ENCODE measurements at places on chromosomes 4 and X.

GRCh38 chr4:109155682-109156283 lies 146.7 kb downstream of the COL25A1 start:
- DNase-seq, result no peak

GRCh38 chrX:53272808-53273337 lies 8.5 kb downstream of the IQSEC2 start:
- no peak for DNase-seq

DNA sequence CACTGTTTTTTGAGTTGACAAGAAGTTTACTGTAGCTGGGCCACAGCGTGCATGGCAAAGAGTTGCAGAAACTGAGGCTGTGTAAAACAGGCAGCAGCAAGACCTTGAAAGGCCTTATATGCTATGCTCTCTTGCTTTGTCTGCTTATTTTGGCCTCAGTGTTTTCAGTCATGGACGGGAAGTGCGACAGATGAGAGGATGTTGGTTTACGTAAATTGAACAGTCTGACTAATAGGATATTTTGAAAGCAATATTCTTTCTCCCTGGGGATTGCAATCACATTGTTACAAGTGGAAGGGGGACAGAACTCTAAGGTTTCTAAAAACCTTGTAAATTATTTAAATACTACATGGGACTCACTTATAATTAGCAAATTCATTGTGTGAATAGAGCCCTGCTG lies 32.2 kb upstream of the MAGEA10 start:
- no peak for DNase-seq

DNA sequence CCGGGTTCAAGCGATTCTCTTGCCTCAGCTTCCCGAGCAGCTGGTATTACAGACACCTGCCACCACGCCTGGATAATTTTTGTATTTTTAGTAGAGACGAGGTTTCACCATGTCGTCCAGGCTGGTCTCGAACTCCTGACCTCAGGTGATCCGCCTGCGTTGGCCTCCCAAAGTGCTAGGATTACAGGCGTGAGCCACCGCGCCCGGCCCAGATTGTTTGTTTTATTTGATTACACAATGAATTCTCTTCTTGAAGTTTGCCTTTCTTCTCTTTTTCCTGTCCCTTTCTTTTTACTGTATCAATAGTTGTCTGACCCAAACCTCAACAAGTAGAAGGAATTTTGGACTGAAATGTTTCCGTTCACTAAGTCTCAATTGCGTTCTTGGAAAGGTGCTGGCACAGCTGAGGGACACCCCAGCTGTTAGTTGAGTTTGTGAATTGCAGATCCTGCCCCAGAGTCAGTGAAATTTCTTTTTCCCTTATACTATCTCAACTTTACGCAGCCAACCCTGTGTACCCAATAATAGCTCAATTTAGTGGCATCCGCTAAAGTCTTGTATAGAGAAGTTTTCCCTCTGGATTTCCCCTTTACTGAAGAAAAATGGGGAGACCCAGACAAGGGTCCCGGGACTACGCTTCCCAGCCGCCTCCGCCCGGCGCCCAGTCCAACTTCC lies 639 bp upstream of the MTM1 start:
- DNase-seq, result no peak

- DNase-seq, result peak; percentile 30
Observed at GRCh38 chrX:47831788-47832187, 4.9 kb upstream of the ZNF81 start.

DNA sequence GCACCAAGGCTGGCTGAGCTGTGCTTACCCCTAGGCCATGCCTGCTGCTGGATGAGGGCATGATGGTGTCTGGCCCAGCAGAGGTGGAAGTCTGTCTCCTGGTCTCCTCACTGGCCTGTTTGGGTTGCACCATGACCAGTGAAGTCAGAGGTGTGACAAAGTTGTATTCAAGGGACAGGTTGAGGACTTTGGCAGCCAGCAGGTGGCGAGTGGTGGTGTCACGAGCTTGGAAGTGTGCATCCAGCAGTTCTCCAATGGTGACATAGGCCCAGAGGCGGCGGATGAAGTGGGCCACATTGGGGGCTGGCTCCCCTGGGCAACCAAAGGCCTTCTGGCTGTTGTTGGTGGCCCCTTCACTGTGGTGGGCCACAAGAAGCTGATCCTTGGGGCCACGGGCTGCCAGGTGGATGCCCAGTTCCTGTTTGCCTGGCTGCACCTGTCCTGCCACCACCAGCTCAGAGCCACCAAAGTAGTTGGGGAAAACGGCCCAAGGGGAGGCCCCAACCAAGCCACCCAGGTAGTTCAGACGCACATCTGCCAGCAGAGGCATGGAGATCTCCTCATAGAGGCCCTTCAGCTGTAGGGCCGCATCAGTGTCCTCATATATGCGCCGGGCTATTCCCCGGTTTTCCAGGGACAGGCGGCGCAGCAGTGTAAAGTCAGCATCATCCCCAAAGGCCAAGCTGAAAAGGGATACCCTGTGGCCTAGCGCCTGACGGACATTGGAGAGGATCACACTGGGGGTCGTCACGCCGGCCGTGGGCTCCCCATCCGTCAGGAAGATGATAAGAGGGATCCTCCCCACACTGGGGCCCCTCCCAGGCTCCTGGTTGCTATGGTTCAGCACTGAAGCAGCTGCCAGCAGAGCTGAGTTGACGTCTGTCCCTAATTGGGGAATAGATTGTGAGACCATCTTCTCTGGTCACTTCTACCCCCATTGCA lies 39.7 kb downstream of the ITIH6 start:
- no peak for DNase-seq

DNA sequence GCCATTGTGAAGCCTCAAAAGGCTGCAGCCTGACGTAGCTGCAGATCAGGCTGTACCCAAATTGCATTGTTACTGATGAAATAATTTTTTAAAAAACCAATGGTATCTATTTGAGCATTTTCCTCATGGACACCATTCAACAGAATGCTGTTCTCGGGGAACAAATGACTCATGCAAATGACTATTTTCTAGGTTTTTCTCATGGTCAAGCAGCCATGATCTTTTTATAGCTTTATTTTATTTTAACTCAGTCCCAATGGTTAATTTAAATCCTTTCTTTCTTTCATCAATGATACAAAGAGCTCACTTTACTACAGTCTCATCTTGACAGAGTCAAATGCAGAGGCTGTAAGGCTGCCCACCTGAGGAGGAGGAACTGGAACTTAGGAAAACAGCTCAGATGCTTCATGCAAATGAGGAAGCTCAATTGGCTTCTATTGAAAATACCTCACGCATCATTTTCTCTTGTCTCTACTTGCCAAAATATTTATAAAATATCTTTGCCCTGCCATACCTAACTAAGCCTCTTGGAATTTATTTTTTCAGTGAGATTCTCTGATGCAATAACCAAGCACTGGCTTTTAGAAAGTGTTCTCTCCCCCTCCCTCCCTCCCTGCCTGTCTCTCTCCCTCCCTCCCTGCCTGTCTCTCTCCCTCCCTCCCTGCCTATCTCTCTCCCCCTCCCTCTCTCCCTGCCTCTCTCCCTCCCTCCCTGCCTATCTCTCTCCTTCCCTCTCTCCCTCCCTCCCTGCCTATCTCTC lies 81.0 kb downstream of the SORBS2 start:
- DNase-seq, result peak; percentile 76

DNA sequence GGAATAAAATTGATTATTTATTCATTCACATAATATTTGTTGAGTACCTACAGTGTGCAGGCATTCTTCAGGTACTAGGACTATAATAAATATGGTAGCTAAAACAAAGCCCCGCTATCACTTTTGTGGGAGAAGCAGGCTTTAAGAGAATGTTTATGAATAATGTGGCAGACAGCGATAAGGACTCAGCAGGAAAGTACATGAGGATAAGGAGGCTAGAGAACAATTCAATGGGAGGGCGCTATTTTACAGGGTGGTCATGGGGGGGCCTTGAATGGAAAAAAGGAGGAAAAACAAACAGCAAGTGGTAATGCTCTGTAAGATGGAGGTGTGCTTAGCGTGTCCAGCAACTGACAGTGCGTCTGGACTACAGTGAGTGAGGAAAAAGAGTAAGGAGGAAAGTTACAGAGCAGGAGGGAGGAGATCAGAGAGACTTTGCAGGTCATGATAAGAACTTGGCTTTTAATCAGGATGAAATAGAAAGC lies 264.2 kb upstream of the ETNPPL start:
- no peak for DNase-seq

GRCh38 chrX:46117234-46117633 lies 428.0 kb downstream of the ZNF674 start:
- DNase-seq, result no peak

DNA sequence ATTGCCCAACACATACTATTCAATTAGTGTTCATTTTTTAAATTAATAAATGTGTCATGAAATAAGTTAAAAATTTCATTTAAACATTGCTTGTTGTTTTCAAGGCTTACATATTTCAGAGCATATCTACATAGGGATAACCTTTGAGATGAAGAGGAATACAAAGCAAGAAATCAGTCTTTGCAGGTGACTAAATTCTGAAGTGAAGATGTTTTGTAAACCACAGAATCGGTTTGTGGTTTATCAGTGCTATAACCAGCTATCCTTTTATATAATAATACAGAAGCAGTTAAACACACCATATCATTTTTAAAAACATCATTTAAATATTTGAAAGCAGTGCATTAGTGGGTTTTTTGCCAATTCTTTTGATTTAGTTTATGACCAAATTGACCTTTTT lies 26.9 kb downstream of the FAM241A start:
- no peak for DNase-seq

DNA sequence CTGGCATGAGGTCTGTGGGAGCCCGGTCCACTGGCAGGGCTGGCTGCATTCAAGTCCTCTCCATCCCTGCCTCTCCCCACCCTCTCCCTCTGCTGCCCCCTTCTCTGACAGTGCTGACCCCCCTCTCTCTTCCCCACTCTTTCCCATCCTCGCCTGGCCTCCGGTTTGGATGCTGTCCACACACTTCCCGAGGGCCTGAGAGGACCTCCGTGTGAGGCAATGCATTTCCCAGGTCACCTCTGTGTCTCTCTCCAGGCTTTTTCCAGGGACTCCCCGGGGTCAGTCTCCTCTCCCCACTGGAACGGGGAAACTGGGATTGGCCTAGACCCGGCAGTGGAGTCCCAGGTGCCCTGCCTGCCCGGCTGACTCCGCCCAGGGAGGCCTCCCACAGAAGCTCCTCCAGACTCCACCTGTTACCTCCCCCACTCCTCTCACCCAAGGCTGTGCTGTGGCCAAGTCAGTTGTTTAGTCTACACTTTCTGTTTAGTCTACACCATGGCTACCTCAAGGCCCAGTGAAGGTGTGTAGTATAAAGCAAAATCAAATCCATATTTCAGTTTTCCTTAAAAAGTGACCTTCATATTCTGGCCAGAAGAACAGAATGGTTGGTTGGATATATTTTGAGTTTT lies 146.8 kb downstream of the PTTG2 start:
- DNase-seq, result no peak

- no peak for DNase-seq
Observed at GRCh38 chr4:145821766-145822165, 116.9 kb downstream of the ZNF827 start.

GRCh38 chr4:111494971-111495370 lies 650.3 kb upstream of the FAM241A start:
- DNase-seq, result no peak

- DNase-seq, result no peak
Observed at GRCh38 chr4:66091786-66092185, 421.5 kb upstream of the EPHA5 start.

DNA sequence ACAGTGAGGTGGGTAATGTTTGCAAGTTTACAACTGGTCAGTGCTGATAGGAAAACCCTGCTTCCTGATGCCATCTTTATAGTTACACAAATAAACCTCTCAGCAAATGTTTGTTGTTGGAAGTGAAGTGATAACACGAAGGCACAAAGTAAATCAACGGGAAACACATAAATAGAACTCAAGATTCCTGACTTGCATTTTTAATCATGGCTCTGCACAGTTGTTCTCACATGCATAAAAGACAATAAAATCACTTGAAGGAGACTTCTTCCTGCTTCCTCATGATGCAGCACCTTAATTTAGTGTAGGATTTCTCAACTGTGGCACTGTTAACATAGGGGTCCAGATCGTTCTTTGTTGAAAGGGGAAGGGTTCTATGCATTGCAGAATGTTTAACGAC lies 907.7 kb downstream of the RAB28 start:
- DNase-seq, result no peak

- DNase-seq, result no peak
Observed at GRCh38 chrX:135307171-135307570, 2.1 kb upstream of the ETDC start.

- no peak for DNase-seq
Observed at GRCh38 chrX:141258080-141258479, 15.8 kb upstream of the SPANXC start.

DNA sequence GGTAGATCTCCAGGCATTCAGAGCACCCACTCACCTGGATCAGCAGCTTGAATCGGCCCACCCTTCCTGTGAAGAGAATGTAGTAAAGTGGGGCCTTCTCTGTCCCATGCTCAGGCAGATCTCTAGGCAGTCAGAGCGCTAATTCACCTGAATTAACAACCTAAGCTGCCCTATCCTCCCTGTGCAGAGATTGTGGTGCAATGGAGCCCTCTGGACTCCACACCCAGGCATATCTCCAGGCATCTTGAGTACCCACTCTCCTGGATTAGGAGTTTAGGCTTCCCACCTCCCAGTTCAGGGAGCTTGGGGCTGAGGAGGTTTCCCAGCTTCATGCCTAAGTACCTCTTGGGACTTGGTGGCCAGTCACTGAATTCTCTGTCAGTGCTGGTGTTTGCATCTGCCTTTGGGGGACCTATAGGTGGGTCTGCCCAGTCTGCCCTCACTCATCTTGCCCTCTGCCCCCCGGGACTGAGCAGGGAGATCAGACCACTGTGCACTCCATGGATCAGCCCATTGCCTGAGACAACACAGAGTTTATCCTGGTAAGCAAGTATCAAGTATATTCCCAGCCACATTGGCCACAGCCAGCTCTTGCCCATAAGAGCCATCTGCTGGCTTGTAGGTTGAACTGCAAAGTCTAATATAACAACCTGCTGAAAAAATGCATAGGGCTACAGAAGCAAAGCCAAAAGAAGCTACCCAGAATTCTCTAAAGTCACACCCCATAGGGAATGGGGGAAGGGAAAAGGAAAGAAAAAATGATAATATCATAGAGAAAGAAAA lies 372.9 kb downstream of the KLHL13 start:
- DNase-seq, result no peak

DNA sequence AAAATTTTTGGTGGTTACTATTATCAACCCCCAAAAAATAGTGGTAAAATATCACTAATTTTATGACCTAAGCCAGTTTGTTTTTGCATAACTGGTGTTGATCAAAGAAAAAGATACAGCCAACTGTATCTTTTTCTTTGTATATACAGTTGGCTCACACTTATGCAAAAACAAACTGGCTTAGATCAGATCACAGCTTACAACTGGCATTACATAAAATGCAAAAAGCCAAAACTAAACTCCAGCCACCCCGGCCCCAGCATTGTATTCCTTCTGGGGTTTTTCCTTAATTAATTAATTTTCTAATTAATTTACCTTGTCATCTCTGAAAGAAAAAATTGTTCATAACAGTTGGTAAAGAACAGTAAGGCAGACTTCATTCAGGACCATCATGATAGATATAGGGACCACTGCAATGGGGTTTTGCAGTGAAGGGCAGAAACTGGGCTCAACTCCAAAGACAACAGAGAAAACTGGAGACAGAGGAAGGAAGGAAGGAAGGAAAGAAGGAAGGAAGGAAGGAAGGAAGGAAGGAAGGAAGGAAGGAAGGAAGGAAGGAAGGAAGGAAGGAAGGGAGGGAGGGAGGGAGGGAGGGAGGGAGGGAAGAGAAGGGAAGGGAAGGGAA lies 202.1 kb downstream of the HNRNPD start:
- DNase-seq, result no peak
